Activated naive CD4-positive, alpha-beta T cell treated with anti-CD3 and anti-CD28 coated beads, Interleukin-2, amount 10 ng/mL, durations not matched to agents 7 days and 5 days (primary cell): ENCODE measurements at places on chromosomes 13 and 19.

DNA sequence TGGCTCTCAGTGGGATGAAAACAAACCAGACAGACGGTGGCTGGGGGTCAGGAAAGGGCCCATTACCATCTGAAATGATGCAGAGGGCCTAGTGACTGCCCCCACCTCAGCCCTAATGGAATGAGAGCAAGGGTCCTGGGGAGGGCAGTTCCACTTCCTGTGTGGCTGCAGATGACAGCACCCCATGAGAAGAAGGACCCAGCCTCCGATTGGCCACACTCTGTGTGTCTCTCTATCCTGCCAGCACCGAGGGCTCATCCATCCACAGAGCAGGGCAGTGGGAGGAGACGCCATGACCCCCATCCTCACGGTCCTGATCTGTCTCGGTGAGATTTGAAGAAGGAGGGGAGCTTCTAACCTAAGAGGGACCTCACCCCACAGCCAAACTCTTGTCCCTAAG, 498 bp downstream of the LILRB1 start:
- no peak overlapping the region for H3K27ac ChIP-seq
- no peaks in the 10 kb centered on the region for H3K36me3 ChIP-seq
- H3K4me3 ChIP-seq, result no peak overlapping the region
- no peak for DNase-seq
- H3K4me1 ChIP-seq, result peaks cover 2% of the 10 kb centered on the region
- peaks cover 44% of the 10 kb centered on the region for H3K27me3 ChIP-seq

DNA sequence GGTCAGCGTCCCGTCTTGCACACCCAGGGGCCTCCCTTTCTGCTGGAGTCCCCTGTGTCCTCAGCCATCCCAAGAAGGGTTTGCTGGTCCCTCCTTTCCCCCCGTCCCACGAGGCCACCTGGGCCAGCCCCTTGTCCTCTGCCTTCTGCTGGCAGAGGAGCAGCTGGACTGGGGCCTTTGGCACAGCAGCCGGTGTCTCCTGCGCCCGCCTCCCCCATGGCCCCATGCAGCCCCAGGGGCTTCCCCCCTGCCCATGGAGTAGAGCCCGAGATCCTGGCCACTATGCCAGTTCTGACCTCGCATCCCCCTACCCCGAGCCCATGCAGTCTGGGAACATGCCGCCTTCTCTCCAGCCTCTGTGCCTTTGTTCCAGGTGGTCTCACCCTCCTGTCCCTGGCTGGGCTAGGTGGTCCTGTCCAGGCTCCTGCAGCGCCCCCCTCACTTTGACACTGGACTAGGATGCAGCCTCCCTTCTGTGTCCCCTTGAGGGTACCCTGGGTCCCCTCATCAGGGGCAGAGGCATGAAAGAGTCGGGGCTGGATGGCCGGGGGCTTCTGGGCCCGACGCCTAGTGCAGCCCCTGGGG, 5.7 kb upstream of the GARIN5A start:
- peaks cover 39% of the 10 kb centered on the region for H3K36me3 ChIP-seq
- peaks cover 16% of the 10 kb centered on the region for H3K4me1 ChIP-seq
- peaks cover 5% of the 10 kb centered on the region for H3K27me3 ChIP-seq
- H3K4me3 ChIP-seq, result no peak overlapping the region

- H3K36me3 ChIP-seq, result no peaks in the 10 kb centered on the region
- no peak overlapping the region for H3K4me3 ChIP-seq
- peaks cover 48% of the 10 kb centered on the region for H3K27me3 ChIP-seq
These were observed 13.5 kb upstream of the TLE5 start for GRCh38 chr19:3075605-3076431.

- no peak for DNase-seq
- H3K4me3 ChIP-seq, result no peak overlapping the region
- peaks cover 8% of the 10 kb centered on the region for H3K27me3 ChIP-seq
- H3K4me1 ChIP-seq, result no peaks in the 10 kb centered on the region
- H3K36me3 ChIP-seq, result no peaks in the 10 kb centered on the region
These were observed 224.9 kb upstream of the STARD13 start for GRCh38 chr13:33510350-33510970.

DNA sequence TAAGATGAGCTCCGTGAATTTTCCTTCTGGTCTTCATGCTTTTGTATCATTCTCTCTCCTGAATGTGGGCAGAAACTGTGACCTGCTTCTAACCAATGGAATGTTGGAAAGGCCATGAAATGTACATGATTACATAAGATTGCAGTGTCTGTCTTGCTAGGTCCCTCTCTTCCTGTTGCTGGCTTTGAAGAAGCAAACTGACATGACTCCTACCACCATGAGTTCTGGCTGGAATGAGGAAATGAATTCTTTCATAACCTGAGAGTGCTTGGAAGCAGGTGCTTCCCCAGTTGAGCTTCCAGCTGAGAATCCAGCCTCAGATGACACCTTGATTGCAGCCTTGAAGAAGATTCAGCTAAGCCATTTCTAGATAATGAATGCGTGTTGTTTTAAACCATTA, 275.0 kb upstream of the MIR17HG start:
- no peak overlapping the region for H3K4me3 ChIP-seq
- no peak for DNase-seq
- no peaks in the 10 kb centered on the region for H3K4me1 ChIP-seq
- H3K27ac ChIP-seq, result no peak overlapping the region
- no peaks in the 10 kb centered on the region for H3K36me3 ChIP-seq

DNA sequence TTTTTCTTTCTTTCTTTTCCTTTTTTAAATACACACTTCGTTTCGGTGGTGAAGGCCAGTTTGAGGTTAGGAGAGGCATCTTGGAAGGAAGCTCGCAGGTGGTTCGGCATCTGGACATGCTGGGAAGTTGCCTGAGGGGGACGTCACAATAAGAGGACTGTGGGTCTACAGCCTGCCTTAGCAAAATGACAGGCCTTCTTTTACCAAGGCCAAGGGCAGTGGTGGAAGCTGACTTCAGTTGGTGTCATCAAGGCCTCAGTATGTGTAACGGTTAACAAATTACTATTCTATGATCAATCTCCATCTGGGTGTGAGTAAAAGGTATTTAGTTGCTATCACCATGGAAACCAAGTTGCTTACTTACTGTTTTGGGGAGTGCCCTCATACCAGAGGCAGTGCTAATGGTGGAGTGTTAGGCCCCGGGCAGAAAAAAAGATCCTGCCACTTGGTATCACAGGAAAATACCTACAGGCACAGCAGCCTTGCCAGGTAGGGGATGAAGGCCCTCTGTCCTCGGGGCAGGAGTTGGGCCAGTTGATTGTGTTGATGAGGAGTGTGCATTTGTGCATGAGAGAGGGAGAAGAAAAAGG, 10.3 kb downstream of the ACTN4 start:
- peak overlapping the region; percentile 73 for H3K27ac ChIP-seq
- H3K4me3 ChIP-seq, result peak overlapping the region; percentile 40
- peaks cover 87% of the 10 kb centered on the region for H3K4me1 ChIP-seq
- H3K27me3 ChIP-seq, result no peaks in the 10 kb centered on the region
- no peak for DNase-seq

DNA sequence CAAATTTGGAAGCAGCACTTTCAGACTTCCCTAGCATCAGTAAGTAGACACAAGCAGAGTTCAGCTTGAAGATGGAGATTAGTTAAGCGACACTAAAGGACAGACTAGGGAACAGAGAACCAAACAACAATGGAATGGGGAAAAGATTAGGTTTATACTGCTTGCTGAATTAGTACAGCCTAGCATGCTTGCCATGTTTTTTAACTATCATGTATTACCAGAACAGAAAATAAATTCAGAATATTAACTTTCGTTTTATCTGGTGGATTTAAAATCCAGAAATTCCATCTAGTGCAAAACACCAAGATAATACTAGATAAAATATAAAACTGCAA, 451.5 kb upstream of the SLC10A2 start:
- no peaks in the 10 kb centered on the region for H3K36me3 ChIP-seq
- no peak for DNase-seq
- no peak overlapping the region for H3K4me3 ChIP-seq
- no peak overlapping the region for H3K27ac ChIP-seq
